GM13977 (cell line): ENCODE measurements at places on chromosomes 3 and 15.
A peak's percentile ranks its signal among the peaks of the same experiment; 100 is the strongest.

GRCh38 chr15:51075826-51076523 lies 18.7 kb downstream of the TNFAIP8L3 start:
- no peak for DNase-seq

DNA sequence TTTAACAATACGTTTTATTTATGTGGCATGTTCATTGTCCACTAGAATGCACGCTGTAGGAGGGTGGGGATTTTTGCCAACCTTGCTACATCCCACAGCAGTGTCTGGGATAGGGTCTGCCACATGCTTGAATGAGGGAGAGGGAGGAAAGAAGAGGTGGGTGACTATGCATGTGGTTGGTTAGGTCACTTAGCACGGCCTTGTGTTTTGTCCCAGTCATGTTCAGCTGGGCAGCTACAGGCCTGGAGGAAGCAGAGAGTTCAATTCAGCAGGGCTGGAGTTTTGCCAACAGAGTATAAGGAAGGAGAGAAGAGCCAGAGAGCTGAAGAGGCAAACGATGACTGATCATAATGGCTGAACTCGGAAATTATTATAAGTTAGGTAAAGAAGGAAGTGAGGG lies 268.4 kb upstream of the NSMCE3 start:
- DNase-seq: no peak

- DNase-seq: no peak
These were observed 2.5 kb downstream of the CFAP92 start for GRCh38 chr3:128991355-128991895.

DNA sequence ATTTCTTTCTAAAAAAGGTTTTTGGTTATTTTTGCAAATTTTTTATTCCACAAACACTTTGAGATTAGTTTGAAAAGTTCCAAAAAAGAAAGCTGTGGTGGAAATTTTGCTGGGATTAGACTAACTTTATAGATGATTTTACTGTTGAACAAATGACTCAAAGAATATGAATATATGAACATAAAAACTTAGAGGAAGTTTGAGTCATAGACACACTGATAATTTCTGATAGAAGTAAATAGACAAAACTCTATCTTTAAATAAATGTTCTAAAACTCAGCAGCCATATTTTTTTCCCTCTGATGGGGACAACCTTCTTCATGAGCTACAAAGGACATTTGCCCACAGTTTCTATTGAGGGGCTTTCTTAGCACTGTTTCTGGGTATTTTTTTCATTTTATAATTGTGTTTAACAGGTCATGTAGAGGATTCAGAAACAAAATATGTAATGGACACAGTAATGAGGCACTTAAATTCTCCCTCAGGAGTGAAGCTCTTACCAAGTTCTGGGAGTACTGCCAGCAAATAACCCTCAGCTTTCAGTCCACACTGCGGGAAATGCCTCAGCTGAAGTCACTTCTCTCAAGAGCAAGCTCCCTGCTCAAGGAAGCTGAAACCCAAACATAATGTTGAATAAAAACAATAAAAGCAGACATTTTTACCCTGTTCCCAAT lies 157.6 kb downstream of the NFKBIZ start:
- DNase-seq: no peak

DNA sequence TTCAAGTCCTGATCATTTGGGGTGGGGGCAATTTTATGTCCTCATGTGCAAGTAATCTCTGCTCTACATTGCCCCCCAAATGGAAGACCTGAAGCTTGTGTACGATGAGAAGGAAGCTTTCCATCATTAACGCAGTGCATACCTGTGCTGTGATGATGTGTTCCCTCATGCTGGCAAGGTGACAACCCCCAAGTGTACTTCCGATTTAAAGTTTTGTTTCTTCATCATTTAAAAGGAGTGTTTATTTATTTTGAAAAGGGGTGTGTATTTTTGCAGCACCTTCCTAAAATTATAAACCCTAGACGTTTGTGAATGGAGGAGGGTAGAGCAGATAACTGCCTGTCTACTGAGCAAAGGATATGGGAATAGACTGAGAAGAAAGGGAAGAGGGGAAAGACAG lies 45.3 kb downstream of the C2CD4A start:
- DNase-seq: no peak

DNA sequence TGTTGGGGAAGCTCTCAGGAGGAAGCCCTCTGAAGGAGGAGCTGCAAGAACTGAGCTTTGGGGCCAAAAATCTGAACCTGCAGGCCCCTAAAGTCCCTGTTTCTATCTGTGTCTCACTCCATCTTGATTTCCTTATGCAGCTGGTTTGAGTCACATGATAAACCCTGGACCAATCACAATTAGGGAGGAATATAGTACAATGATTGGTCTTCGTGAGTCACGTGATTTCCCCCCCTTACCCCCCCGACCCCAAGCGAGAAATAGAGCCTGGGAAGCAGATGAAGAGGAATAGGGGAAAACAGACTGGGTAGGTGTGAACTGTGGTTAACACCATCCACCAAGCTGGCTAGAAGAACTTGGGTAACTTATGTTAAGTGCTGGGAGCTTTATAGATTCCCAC lies 12.9 kb downstream of the CRABP1 start:
- no peak for DNase-seq

DNA sequence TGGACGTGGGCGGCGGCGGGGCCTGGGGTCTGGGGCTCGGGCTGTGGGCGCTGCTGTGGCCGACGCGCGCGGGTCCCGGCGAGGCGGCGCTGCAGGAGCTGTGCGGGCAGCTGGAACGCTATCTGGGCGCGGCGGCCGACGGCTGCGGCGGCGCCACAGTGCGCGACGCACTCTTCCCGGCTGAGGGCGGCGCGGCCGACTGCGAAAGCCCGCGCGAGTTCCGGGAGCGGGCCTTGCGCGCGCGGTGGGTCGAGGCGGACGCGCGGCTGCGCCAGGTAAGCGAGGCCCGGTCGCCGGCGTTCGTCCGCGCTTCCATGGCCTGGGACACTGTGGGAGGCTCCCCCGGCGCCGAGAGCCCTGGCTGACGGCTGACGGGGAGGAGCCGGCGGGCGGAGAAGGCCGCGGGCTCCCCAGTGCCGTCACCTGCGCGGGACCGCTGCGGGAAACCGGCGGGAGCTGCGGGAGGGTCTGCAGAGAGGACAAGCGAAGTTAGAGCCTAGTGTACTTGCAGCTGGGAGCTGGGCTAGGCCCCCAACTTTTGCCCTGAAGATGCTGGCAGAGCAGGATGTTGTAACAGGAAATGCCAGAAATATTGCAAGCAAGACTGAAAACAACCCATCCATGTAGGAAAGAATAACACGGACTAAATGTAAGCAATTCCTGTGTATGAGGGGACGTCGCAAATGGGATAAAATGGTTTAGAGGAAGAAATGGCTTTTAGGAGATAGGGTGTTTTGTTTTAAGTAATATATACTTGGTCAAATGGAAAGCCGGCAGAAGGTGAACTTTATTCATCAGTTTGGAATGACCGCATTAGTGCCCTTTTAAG lies 847 bp downstream of the WHAMM start:
- peak; percentile 38 for DNase-seq

DNA sequence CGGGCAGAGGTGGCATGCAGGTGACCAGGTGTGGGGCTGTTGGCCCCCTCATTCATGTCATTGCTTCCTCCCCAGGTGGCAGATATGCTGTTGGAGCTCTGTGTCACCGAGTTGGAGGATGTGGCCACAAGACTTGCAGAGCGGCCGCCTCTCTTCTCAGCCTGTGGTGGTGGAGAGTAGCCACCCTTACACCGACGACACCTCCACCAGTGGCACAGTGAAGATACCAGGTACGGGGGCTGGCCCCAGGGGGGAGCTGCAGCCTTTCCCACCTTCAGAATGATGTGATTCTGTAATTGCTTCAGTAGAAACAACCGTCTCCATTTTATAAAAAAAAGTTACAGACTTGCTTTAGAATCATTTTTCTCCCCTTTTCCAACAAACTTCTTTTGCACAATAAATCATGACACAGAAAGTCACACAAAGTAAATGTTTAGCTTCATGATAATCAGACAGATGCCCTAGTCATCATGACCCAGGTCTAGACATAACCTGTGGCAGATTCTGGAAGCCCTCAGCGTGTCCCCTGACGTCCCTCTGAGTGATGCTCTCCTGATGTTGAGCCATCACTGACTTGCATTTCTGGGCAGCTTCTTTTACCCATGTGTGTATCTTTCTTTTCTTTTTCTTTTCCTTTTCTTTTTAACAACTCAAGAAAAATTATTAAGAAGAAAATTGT lies 76.0 kb upstream of the FAN1 start:
- DNase-seq: no peak
